ENCODE measurements at places on chromosomes 1 and 21.

GRCh38 chr1:184806296-184806721, 51.7 kb upstream of the EDEM3 start:
- no peak for DNase-seq

GRCh38 chr1:23848673-23849616, 19.1 kb downstream of the FUCA1 start:
- DNase-seq, result no peak

- DNase-seq, result no peak
Measured at GRCh38 chr1:14553711-14554110, 44.8 kb upstream of the KAZN start.

- no peak for DNase-seq
Measured at GRCh38 chr1:219682788-219683187, 69.9 kb upstream of the ZC3H11B start.

GRCh38 chr1:203166192-203166940, 9.3 kb downstream of the MYBPH start:
- no peak for DNase-seq

GRCh38 chr1:39081271-39082009, 55.3 kb downstream of the NDUFS5 start:
- no peak for DNase-seq

DNA sequence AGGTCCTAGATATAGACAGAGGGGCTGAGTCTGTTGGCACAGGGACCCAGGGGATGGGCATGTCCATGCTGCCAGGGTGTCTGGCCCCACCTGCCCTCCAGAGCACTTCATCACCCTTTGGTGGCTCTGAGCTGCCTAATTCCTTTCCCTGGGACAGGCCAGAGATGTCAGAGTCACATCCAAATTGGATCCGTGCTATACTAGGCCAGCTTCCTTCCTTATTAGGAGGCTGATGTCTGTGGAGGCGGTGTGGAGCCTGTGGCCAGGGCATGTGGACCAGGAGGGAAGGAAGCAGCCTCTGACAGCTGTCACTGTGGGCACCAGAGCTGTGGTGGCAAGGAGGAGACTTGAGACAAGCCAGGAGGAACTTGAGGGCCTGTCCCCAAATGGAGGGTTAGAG, 77.7 kb upstream of the TMEM51 start:
- DNase-seq, result no peak

GRCh38 chr1:26315874-26316850, 1.6 kb upstream of the CD52 start:
- DNase-seq, result no peak

GRCh38 chr1:20160034-20160433, 20.9 kb downstream of the PLA2G2F start:
- no peak for DNase-seq

GRCh38 chr21:44681861-44682579, at the start of gene KRTAP12-1:
Gene KRTAP12-1, minus strand, starts transcription at chr21:44682163. Its CDS starts 40 bp downstream, at chr21:44682123.
- no peak for DNase-seq

- no peak for DNase-seq
Measured at GRCh38 chr1:50208756-50209155, 100.0 kb downstream of the ELAVL4 start.

DNA sequence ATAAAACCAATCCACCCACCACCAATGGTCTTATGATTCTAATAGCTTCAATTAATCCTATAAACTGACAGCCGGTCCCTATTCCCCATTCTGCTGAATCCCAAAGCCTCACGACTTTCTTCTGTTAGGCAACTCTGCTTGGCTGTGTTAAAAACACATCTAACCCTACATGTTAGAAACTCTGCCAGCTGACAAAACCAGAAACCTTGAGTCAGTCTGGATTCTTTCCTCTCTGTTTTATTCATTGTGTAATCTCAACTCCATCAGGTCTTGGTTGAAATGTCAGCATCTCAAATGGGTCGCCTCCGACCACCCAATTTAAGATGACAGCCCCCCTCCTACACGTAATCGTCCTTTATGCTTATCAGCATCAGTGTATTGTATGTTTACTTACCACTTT, 312.1 kb downstream of the DISC1 start:
- DNase-seq, result no peak

DNA sequence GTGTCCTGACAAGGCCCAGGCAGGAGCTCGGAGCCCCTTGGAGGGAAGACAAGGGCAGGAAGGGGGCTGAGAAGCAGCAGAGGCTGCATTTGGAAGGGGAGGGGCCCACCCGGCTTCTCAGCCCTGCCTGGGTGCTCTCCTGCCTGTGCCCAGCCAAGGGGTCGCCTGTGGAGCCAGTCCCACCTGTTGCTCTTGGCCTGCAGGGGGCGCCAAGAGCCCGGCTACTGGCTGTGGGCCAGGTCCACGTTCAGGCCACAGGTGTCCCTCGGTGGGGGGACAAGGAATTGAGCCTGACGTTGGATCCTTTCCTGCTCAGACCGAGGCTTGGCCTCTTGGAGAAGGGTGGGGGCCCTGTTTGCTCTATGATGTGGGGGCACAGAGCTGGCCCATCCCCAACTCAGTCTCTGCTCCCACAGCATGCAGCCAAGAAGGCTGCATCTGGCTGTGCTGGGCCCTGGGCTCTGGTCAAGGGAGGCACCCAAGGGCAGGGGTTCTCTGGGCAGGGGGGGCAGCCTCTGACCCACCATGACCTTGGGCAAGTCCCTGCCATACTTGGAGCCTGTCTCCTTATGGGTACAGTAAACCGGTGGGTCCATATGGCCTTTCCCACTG, 10.9 kb downstream of the WNT4 start:
- no peak for DNase-seq

GRCh38 chr1:201686714-201687455, 142.1 kb upstream of the IPO9 start:
- DNase-seq, result no peak

- no peak for DNase-seq
Measured at GRCh38 chr1:92464588-92465255, 22.0 kb downstream of the GFI1 start.

DNA sequence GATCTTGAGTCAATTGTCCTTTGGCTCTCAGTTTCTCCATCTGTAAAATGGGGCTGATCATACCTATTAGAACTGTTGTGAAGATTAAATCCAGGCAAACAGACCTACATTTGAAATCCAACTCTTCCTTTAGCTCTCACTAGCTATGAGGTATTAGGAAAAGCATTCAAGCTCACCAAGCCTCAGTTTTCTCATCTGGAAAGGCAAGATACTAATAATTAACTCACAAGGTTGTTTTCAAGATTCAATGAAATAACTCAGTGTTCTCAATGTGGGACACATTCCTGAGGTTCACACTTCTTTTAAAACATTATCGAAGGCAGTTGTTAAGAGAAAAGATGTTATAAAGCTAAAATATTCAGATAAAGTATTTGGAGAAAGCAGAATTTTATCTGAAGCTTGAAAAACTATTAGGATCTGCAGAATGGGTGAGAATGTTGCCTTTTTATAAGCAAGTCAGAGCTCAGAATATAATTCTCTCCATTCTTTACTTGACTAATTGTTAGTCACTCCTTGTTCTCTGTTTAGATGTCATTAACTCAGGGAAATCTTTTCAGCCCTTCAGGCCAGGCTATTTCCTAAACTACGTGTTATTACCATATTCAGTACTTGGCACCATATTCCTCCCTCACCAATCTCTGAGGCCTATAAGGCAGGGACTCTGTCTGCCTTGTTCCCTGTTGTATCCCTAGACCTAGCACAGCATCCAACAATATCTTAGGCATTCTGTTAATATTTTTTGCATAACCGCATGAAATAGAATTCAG, 72.0 kb upstream of the VAV3 start:
- no peak for DNase-seq

DNA sequence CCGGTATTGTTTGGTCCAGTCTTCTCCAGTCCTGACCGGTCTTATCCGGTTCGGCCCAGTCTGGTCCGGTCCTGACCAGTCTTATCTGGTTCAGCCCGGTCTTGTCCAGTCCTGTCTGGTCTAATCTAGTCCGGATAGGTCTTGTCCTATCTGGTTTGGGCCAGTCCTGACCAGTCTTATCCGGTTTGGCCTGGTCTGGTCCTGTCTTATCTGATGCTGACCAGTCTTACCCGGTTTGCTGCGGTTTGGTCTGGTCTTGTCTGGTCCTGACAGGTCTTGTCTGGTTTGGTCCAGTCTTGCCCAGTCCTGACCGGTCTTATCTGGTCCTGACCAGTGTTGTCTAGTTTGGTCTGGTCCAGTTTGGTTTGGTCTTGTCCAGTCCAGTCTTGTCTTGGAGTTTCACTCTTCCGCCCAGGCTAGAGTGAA, 30.1 kb downstream of the DHX9 start:
- DNase-seq, result no peak

DNA sequence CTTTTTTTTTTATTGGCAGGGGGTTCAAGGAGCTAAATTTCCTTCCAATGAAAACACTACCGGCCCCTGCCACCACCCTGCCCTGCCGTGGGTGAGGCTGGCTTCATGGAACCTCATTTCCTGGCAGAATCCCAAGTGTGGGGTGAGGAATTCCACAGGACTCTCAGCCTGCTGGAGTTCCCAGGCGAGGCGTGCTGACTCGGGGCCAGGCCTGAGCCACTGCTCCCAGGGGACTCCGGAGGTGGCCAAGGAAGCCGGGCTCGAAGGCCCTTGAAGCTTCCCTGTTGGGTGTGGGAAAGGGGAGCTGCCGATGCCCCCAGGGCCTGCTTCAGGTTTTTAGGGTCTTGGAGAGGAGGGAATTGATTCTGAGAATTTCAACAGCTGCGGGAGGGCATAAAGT, 95.3 kb upstream of the ACTRT2 start:
- no peak for DNase-seq

DNA sequence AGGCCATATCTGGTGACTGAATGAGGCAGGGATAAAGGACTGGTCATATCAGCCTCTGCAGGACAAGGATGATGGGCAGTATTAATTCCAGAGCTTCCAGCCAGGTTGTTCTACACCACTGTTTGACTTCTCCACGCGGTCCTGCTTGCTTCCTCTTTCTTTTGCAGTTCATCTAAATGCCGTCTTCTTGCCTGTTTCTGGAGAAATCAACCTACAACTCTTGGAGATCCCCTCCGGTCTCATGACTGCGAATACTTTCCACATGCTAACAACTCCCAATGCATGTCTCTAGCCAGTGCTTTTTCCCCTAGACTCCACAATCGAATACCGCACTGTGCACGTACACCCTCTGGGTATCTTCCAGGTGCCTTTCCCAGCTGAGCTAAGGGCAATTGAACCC, 14.1 kb upstream of the TIAM1 start:
- no peak for DNase-seq

DNA sequence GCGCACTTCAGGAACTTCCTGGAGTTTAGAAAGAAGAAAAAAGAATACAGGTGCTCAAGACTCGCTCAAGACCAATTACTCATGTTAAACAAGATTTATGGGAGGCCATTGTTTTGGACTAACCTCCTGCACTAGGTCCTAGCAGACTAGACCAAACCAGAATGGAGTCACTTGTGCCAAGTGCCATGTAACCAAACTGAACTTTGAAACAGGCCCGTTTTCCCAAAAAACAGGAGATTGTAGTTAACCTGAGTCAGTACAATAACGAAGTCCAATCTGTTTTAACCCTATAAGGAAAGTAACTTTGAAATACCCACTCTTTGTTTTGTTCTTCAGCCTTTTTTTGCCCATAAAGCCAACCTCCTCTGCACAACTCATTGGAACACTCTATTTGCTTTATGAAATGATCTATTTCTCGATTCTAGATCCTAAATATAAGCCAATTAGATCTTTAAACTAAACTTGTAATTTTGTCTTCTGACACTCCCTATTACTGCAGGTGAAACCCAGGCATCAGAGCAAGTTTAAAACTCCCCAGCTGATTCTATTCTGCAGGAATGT, 695 bp upstream of the NTPCR start:
- DNase-seq, result no peak

DNA sequence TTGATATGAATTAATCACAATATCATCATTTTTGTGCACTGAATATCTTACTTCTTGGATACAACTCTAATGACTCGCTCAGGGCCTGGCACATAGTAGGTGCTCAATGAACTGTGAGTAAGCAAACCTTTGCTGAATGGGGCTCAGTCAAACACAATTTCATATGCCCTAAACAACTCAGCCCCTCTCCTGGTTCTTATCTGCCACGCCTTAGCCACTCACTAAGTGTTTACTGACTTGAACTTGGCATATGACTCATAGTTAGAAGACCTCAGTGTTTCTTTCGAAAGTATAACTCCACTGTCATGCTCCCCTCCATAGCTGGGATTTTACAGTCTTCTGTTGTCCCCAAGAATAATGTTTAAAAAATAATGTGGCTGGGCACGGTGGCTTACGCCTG, 4.8 kb upstream of the IFNLR1 start:
- no peak for DNase-seq

DNA sequence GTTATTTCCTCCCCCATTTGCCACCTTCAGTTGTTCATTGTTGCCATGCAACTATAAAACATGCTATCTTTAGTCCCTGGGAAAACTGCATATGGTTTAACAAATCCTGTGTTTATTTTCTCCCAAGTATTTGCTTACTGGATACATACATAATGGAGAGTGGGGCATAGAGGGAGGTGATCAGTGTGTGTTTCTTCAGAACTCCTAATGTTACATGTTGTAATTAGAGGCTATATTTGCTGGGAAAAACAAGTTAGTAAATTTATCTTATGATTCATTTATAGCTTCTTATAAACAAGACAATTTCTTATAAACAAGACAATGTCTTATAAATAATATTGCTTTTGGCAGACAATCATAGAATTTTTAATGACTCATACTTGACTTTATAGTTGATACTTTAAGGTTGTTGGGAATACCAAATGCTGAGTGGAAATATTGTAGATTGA, 7.3 kb upstream of the GIPC2 start:
- no peak for DNase-seq

DNA sequence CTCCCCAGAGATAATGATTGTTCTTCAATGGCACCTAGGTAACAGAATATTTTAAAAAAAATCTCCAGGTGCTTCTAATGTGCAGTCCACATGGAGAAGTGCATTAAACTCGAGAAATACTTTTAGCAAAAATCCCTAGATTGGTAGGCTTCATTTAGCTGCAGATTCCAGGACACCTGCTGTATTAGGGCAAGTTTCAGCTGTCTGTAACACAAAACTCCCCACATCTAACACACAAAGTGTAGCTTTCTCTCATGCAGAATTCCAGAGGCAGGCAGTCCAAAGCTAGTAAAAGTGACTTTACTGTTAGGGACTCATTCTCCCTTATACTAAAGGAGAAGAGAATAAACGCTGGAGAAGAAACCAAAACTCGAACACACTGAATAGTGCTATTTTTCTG, 1414.3 kb upstream of the B3GALT2 start:
- no peak for DNase-seq

GRCh38 chr1:160366731-160367515, at the start of gene NHLH1:
Gene NHLH1, plus strand, starts transcription at chr1:160367071. Its CDS starts 3,661 bp downstream, at chr1:160370732.
- no peak for DNase-seq

DNA sequence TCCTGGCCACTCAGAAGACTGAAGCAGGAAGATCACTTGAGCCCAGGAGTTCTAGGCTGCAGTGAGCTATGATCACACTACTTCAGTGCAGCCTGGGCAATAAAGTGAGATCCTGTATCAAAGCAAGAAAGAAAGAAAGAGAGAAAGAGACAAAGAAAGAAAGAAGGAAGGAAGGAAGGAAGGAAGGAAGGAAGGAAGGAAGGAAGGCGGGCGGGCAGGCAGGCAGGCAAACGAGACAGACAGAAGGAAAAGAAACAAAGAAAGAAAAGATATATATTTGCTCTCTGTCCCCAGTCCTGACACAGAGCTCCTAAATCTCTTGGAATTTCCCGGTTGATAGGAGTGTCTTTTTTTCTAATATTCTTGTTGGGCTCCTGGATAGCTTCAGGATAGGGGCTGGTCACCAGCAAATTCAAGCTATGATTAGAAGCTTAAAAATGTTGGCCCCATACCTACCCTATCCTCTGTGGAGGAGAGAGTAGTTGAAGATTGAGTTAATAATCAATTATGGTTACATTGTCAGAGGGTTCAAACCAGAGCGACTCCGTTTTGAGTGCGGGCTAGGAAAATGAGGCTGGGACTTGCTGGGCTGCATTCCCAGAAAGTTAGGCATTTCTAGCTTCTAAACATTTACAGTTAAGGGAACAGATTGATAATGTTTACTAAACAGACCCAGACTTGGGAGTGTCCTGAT, 3.3 kb upstream of the MIGA1 start:
- no peak for DNase-seq

All from glomerular endothelial cell (primary cell).